ENCODE measurements at places on chromosomes 2 and 18. TPM values are rescaled to one million over a fixed set of nuclear protein-coding genes. Genes with fewer than 3 reads are reported as not detected.

Gene VIL1
- total RNA-seq: 41.3 TPM

GRCh38 chr2:191465766-191466420, 212.0 kb upstream of the NABP1 start:
- no peak for DNase-seq

- no peak for DNase-seq
Measured at GRCh38 chr2:121776361-121776760, 20.9 kb downstream of the TSN start.

DNA sequence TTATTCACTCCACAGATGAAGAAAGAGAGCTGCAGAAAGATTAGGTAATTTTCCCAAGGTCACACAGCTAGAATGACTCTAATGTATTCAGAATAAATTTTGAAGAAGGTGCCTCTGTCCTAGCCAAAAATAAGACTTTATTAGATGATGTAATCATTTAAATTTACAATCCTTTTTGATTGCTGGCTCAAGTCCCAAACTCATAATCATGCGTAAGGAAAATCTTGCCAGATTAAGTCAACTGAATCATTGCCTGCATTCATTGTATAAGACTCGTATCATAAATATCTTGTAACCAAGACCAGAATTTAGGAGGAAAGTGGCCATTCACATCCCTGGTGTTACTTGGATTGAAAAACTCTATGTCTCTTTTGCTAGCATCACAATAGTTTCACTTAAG, 53.1 kb upstream of the STK39 start:
- DNase-seq: no peak

- no peak for DNase-seq
Measured at GRCh38 chr18:79634593-79635426, 44.8 kb upstream of the CTDP1 start.

Gene CFC1
- not detected for total RNA-seq

DNA sequence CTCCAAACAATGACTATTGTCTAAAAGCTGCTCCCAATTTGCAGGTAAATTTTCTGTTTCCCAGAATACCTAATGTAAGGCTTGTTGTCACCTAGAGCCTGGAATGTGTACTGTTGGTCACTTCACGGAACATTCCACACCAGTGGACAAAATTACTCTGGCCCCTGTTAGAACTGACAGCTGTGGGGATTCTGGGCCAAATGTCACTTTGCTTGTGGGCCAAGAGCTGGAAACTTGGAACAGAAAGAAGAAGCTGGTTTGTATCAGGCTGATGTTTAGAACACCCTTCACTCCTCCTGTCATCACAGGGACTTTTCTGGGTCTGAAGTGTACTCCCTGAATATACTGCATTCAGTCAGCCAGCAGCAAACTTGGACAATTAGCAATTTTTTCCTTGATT, 495.6 kb upstream of the SYT4 start:
- DNase-seq: no peak

DNA sequence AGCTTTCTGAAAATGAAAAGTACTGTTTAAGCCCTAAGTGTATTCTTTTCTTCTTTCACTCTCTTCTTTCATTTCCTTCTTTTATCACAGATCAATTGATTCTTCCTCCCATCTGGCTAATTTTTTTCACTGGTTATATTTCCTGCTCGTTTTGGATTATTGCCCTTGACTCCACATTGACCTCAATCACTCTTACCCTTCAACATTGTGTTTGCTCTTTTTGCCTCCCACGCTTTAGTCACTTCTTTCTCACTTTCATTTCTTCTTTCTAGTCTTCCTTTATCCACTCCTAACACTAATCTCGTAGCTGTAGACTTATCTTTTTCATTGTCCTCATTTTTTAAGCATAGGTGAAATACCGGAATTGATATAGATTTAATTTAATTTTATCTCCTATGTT, 320.3 kb upstream of the VRK2 start:
- no peak for DNase-seq

- DNase-seq: no peak
Measured at GRCh38 chr18:62569081-62569655, 46.3 kb downstream of the ZCCHC2 start.

Gene STARD6
- not detected for total RNA-seq

DNA sequence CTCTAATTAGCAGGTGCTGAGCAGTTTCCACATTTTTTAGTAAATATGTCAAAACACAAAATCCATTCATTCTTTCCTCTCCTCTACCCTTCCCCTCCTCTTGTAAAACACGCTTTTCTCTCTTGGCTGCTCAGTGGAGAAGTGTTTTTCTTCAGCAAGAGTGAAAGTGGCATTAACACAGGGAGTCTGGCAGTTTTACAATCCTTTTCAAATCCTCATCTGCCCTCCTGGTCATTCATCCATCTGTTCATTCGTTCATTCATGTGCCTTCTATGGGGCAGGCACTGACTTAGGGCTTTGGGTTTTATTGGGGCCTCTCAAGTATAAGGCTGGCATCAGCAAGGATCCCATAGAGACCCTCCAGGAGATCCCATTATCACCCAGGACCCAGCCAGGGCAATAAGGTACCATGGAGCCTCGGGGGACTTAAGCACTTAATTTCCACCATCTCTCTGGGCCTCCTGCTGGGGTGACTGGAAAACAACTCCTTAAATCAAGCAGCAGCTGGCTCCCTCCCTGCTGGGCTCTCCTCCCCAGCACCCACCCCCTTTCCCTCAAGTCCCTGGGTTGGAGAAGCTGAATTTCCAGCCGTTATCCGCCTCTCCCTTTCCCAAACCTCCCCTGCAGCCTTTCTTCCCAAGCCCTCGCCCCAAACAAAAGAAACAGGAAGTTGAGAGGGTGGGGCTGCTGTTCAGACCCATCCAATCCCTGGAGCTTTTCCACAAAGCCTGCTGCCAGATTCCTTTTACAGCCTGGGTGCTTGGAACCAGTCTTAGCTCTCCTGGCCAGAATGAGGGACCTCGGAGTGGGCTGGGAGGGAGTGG, 32.6 kb downstream of the MARCHF4 start:
- no peak for DNase-seq

DNA sequence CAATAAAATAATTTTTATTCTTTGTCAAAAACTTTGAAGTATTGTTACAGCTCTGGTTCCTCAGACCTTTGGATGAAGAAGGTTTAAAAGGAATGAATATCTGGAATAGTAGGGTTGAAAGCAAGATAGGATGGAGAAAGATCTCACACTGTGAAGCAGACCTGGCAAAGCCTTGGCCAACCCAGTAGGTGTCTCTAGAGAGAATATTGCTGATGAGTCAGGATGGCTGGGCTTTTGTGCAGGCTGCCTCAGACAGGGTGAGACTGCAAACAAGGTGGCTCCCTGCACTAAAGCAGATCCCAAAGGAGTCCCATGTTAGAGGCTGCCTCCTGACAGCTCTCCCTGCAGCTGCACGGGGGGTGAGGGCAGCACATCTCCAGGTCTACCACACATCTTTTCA, 226.0 kb upstream of the ITGA4 start:
- DNase-seq: no peak

Gene KCNS3
- 6.8 TPM for total RNA-seq

DNA sequence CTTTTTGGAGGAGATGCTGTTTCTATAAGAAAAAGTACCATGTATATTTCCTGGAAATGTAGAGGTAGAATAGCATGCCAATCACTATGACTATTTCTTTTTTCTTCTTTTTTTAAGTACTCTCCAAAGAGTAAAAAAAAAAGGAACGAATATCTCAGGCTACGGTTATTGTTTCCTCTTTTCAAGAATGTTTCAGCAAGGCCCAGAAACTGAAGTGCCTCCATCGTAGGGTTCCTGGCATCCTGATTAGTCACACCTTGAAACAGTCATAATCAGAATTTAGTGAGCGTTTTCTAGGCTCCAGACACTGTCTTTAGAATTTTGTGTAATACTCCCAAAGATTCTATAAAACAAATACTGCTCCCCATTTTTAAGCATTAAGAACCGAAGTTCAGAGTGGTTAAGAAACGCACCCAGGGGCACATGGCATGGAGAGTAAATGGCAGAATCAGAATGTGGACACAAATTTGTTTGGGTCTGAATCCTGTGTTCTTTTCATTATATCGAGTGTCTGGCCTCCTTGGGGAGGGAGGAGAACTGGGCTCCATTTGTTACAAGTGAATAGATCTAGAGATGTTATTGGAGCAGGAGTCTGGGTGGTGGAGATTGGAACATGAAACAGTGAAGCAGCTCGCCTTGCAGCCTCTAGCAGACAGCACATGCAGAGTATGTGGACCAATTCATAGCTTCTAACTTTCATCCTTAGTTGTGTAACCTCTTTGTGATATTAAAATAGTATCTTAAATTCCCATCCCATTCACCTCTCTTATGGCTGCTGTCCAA, 26.7 kb downstream of the ZEB2 start:
- no peak for DNase-seq

Gene TTR
- 4,774 TPM for total RNA-seq

Measured in right lobe of liver (tissue), 6 donors.